ENCODE measurements at places on chromosomes 6 and 20.
A peak's percentile ranks its signal among the peaks of the same experiment; 100 is the strongest.

DNA sequence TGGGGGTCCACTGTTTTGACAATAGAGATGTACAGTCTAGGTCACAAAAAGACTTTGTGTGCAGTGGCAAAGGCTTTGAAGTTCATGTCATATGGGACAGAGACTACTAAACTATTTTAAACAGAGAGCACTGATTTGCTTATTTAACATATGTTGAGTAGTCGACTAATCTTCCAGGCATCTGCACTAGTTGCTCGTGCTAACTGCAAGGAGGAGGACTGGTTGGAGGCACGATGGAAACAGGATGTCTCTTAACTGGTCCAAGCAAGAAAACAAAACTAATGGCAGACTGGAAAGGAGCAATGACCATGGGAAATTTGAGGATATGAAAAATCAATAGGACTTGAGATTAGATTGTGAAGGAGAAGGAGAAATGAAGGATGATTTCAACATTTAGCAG lies 28.5 kb upstream of the ERVFRD-1 start:
- no peak for DNase-seq

GRCh38 chr6:36334832-36335459 lies 1.7 kb downstream of the BNIP5 start:
- no peak for DNase-seq

GRCh38 chr6:157094038-157094437 lies 229.3 kb downstream of the TMEM242 start:
- no peak for DNase-seq

- no peak for DNase-seq
Observed at GRCh38 chr6:105894556-105894955, 191.6 kb upstream of the PRDM1 start.

DNA sequence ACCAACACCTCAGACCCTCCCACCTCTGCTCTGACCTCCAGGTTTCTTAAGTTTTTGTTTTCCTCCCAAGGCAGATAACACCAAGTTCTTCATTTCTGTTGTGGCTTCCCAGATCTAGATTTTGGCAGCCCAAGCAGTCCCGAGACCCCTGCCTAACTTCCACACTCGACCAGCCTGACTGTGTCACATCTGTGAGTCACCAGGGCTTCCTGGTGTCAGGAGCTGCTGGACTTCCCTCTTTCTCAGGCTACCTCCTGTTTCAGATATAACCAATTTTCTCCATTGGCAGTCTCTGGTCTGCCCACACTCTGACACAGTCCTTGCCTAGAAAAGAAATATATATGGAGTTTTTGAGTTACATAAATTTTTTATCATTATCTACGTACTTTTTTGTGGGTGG lies 46.1 kb upstream of the CCN6 start:
- no peak for DNase-seq

DNA sequence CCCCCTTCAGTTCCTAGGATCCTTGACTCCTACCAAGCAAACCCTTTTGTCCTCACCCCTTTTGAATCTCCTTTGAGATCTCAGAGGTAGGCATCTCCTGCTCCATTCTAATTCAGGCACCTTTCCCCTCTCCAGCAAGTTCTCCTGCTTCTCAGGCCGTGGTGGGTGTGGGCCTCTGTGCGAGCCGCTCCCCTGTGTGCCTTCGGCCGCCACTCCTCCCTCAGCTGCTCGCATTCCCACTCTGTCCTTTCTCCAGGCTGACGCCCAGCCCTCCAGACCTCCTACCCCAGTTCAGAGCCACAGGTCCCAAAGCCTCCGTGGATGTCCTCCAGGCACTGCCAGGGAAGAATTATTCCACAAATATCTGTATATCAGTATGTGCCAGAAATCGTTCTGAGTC lies 19.7 kb upstream of the RPS6KA2 start:
- no peak for DNase-seq

GRCh38 chr6:158499601-158500000 lies 60.3 kb upstream of the TMEM181 start:
- DNase-seq: no peak

- DNase-seq: no peak
Observed at GRCh38 chr6:144613859-144614258, 328.7 kb downstream of the UTRN start.

DNA sequence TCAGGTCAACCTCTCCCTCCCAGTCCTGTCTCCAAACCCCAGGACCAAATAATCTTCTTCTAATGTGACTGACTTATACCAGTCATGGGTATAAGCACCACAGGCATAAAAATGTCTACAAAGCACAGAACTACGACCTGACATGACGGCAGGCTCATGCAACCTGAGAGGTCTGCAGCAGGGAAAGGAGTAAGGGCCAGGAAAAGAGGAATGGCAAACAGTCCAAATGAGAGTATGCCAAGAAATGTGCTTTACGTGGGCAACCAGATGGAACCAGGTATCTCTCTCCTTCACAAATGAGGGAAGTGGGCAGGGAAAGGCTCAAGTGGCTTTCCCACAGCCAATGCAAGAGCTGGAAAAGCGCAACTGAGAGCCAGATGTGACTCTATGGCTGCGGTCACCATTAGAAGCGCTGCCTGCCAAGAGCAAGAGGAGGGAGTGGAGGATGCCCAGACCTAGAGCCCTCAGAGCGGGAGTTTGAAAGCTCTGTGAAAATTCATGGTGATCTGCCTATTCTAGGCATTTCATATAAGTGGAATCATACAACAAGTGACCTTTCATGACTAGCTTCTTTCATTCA lies 6.0 kb downstream of the APMAP start:
- no peak for DNase-seq

- no peak for DNase-seq
Observed at GRCh38 chr6:579339-579738, 77.6 kb downstream of the HUS1B start.

DNA sequence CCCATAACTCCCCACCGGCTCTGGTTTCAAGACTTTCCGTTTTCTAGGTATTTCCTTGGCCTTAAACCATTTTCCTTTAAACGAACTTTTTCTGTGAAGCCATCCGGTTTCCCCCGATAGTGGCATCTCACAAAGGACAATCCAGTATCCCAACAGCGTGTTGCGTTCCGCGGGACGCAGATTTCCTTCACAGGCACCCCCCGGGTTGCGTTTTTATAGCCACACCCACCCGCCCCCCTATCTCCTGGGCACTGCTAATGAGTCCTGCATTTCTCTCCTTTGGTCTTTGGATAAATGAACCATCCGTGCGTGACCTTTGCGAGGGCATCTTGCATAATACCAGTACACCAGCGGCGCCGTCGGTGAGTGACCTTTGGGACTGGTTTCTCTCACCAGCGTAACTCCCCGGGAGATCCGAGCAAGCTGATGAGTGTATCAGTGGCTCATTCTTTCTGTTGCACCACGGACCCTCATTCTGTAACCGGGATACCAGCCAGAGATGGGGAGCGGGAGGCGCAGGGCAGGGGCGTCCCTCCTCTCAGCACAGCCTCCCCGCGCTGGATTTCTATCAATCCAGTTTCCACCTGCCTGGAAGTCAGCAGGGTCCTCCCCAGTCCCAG lies 586 bp upstream of the NQO2 start:
- no peak for DNase-seq

DNA sequence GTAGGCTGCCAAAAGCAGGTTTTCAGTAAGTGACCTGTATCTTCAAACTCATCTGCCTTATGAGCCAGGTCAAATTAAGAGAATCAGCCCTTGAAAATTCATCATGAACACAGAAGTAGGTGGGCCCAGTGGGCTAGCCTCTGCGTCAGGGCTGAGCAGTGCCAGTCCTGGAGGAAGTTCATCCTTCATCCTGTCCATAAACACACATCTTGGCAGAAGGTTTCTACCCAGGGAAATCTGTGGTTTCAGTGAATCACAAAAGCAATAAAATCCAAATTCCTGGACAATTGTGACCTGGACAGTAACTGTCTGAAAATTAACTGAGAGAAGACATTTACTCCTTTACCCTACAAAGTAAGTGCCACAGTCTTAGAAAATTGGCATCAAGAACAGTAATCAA lies 72.4 kb downstream of the ATG5 start:
- no peak for DNase-seq

- no peak for DNase-seq
Observed at GRCh38 chr20:57065646-57066045, 200.8 kb downstream of the BMP7 start.

- no peak for DNase-seq
Observed at GRCh38 chr6:16633961-16634360, 127.3 kb downstream of the ATXN1 start.

DNA sequence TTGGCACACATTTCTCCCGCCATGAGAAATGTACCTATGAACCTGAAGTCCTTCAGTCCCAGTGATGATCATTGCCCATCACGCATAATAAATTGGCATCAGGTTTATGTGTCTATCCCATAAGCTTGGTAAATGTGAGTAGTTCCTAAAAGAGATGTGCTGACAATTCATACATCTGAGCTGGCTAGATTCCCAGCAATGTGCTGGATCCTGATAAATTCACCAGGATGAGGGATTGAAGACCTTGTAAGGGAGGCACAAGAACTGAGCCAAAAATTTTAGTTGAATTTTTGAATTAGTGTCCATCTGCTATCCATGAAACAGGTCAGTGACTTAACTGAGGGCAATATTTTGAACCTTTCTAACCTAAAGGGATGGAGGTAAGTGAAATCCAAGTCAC lies 267.9 kb upstream of the CITED2 start:
- DNase-seq: no peak

GRCh38 chr6:68776354-68776753 lies 141.3 kb downstream of the ADGRB3 start:
- no peak for DNase-seq

DNA sequence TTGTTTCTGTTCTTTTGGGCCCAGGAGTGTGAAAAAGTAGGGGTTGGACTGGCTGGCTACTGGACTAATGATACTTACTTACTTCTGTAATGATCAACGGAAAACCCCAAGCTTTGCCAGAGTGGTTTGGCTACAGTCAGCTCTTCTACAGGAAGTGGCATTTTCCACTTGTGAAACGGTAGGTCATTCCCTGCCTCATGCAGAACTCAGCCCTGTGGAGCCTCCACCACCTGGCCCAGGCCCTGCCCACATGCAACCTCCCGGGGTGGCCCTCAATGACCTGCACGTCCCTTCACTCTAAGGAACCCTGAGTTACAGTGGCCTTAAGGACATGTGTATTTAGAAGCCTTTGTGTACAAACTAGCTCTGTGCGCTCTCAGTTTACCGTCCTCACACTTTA lies 140.4 kb downstream of the DTNBP1 start:
- no peak for DNase-seq

GRCh38 chr20:33007376-33008335 lies at the start of gene BPIFB2:
BPIFB2 (plus strand) TSS chr20:33007704; CDS start chr20:33008575, 871 bp downstream.
- no peak for DNase-seq

GRCh38 chr20:44572551-44573500 lies 9.6 kb upstream of the PKIG start:
- DNase-seq: no peak

- no peak for DNase-seq
Observed at GRCh38 chr6:157462956-157463742, 82.2 kb downstream of the ZDHHC14 start.

- peak; percentile 8 for DNase-seq
Observed at GRCh38 chr20:54668271-54669039, 193.1 kb downstream of the DOK5 start.

DNA sequence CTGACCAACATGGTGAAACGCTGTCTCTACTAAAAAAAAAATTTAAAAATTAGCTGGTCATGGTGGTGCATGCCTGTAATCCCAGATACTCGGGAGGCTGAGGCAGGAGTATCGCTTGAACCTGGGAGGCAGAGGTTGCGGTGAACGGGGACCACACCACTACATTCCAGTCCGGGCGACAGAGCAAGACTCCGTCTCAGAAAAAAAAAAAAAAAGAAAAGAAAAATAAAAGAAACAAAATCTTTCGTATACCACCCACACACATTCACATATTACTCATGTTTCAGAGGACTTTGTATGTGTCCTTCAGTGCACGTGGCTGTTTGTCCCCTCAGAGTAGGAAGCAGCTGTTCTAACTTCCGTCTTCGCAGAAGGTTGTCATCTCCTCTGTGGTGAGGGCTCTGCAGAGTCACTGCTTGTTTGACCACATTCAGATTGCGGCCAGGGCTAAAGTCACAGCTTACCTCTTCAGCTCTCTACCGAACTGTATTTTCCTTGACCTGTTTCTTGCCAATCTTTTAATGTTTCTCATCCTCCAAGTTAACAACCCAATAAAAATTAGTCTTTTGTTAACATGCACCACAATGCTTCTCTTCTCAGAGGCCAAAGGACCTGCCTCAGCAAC lies 36.6 kb upstream of the HIVEP1 start:
- DNase-seq: peak; percentile 23

DNA sequence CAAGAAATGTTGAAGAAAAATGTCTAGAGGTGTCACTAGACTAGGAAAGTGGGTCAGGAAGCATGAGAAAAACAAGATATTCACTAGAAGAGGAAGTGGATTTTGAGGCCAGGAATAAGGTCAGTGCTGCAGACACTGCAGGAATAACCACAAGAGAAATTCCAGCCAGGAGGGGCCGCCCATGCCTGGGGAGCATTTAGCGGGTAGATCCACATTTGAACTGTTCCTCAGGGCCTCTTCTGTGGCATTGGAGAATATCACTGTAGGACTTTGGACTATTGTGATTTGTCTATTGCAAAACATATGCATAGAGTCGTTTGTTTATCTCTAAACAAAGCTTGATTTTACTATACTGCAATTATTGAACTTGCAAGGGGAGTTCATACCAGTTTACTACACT lies 49.6 kb upstream of the CCDC28A start:
- DNase-seq: no peak

DNA sequence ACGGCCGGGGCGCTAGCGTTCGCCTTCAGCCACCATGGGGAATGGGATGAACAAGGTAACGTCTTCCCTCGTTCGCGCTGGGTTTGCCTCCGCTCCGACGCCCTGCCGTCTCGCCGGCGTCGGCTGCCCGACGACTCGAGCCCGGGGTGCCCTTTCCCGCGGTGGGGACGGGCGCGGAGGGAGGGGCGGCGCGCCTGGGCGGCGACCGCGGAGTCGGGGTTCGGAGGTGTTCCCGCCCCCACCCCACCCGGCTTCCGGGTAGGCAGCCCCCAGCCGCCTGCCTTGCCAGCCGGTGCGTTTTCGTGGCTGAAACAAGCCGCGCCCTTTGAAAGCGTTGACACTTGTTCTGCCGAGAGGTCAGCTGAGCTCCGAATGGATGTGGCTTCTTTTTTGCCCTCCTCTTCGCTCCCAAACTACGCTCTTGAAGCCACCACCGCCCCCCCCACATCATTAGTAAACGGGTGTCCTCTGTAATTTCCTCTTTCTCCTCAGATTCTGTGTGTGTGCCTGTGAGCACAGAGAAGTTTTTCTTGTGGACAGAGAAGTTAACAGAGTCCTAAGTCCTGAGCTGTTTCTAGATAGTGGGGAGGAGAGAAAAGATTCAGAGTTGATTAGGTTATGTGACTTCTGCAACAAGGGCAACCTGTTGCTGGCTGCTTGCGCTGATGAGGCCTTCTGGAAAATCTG lies 362 bp downstream of the DUSP22 start:
- DNase-seq: peak; percentile 89

GRCh38 chr20:64030371-64031134 lies 5.4 kb upstream of the C20orf204 start:
- DNase-seq: no peak

- no peak for DNase-seq
Observed at GRCh38 chr6:160112628-160113299, 8.9 kb upstream of the SLC22A1 start.

DNA sequence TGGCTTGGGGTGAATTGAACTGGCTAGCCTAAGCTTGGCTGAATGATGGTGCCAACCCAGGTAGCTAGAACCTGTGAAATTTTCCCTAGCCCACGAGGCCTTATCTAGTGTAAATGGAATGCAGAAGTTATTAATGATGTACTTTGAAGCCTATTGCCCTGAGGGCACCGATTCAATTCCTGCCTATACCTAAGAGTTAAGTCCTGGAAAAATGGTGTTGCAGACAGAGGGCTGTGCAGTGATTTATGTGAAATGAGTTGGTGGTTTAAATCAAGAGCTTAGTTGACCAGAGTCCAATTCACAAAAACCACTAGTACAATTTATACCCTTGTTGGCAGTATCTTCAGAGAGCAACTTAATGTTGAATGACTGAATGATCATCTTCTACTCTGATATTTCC lies 373.8 kb upstream of the JAG1 start:
- no peak for DNase-seq
